ENCODE measurements at places on chromosomes 7 and 10.

DNA sequence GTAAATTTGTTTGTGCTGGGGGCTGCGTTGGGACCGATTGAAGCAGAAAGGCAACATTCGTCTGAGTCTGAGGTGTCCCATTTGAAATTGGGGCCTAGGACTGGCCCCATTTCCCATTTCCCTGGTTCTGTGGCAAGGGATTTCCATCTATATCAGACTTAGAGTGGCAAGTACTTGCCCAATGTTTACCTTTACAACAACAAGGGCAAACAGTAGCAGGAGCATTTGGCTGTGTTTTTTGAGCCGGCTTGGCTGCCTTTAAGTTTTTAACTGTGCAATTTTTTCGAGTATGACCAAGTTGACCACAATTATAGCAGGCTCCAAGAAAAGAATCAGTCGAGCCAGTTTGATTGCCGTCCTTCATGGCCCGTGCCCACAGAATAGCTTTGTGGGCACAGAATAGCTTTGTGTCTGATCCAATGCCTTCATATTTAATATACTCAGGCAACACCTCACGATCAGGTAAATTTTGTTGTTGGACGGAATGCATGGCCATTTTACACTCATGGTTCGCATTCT, 4.7 kb upstream of the CYP17A1 start:
- DNase-seq: no peak

- no peak for DNase-seq
Observed at GRCh38 chr7:604001-604883, 84.6 kb upstream of the PDGFA start.

- DNase-seq: no peak
Observed at GRCh38 chr10:124117833-124118232, 24.4 kb upstream of the CHST15 start.

DNA sequence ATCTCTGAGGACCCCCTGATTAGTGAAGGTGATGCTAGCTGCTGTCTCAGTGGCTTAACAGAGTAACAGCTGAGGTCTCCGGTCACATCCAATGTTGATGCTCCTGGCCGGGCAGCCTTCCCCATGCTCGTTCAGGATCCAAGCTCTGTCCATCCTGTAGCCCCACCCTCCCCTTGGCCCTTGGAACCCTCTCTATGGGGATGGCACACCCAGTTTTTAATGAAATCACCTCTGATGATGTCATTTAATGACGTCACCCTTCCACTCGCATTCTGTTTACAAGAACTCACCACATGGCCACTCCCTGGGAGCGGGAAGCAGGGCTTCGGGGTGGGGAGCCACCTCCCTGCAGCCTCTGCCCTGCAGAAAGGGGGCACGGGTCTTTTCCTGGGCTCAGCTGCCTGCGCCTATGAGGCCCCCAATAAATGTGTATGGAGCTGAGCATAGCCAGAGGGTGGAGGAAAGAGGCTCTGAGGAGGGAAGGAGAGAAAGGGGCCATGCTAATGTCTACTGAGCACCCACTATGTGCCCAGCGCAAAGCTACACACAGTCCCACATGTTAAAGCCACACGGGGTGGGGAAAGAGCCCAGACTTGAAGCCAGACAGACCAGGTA, 95.5 kb downstream of the OAT start:
- no peak for DNase-seq

GRCh38 chr7:91069146-91069545, 195.1 kb upstream of the FZD1 start:
- DNase-seq: no peak

DNA sequence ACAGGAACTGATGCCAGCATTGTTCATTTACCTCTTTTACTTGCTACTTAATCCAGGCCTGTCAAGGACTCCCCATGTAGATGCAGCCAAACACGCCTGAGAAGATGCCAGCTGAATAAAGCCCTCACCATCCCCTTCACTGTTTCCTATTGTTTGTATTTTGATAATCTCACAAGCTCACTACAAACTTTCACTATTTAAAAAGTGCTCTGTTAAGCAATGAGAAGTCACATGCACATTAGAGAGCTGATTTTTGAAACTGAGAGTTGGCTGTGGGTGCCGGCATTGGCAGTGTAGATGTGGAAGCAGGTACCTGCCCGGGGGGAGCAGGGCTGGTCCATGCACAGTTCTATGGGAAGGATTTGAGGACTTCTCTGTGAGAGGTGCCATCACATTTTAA, 169.8 kb upstream of the GRB10 start:
- no peak for DNase-seq
